ENCODE measurements at places on chromosomes 5 and 9.

- no peak for DNase-seq
Observed at GRCh38 chr5:157530226-157530972, 45.2 kb downstream of the ADAM19 start.

GRCh38 chr5:138243794-138244193, 30.6 kb downstream of the GFRA3 start:
- no peak for DNase-seq

DNA sequence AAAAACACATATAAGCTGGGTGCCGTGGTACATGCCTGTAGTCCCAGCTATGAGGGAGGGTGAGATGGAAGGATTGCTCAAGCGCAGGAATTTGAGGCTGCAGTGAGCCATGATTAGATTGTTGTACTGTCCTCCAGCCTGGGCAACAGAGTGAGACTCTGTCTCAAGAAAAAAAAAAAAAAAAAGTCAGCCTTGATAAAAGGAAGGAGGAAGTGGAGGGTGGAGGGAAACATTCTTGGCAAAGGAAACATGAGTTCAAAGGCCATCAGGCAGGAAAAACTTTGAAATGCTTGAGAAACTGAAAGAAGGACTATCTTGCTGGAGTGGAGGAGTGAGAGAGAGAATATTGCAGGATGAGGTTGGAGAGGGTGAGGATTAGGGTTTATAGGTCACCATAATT, 18.3 kb upstream of the ANKHD1 start:
- DNase-seq, result no peak

GRCh38 chr5:52875827-52876226, 88.1 kb downstream of the ITGA1 start:
- no peak for DNase-seq

DNA sequence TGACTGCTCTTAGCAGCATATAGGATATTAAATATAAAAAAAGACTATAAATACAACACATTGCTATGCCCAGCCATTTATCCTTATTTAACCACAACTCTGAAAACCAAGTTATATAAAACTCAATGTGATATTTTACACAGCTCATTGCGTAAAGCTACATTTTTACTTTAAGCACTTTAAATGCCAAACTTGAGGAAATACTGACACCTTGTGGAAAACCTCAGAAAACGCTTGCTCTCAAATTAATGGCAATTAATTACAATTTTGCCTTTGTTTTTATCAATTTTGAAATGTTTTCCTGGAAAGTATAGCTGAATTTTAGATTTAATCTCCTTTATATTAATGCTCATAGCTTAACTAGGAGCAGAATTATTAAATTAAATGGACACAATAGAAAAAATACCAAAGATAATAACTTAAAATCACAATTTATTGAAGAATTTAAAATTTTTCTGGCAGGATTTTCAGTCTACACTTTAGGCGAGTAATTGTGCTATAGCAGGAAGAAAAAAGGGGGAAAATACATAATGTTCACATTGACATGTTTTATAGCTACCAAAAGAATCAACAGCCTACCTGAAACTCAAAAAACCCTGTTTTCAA, 25.2 kb upstream of the PLAC8L1 start:
- no peak for DNase-seq

DNA sequence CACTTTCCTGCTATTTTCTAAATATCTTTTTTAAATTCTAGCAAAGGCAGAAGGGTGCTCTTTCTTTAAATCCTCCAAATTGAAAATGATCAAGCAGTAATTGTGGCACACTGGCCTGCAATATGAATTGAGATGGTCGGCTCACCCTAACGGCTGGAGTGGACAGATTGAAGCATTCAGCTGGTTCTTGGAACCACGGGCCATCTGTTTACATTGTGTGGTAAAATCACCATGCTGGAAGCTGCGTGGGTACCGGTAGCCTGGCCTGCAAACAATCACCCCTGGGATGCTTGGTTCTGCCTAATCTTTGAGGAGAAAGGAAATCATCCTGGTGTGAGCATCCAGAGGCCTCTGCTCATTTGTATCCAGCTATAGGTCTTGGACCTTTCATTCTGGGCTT, 289.3 kb downstream of the ZNF608 start:
- no peak for DNase-seq

GRCh38 chr9:127896395-127897192, 2.8 kb downstream of the ST6GALNAC6 start:
- DNase-seq, result no peak

- no peak for DNase-seq
Observed at GRCh38 chr5:34550964-34551363, 105.2 kb upstream of the RAI14 start.

DNA sequence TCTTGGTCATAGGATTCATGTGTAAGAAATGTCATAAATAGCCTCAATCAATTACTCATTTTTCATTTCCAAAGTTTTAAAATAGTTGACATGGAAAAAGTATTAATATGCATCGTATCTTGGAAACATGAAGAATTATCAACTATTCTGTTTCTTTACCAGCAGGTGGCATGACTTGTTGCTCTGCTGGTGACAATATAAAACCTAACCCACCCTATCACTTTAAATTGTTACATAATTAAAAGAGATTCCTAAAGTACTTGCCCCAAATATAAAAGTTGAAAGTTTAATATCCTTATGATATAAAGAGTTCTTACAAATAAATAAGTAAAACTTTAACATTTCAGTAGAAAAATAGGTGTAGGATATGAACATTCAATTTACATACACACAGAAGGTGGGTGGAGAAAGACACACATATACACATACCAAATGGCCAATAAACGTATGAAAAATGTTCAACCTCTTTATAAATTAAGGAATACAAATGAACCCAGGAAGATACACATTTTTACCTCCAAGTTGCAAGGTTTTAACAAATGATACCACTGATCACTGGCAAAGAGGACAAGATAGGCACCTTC, 30.6 kb downstream of the MAP1B start:
- DNase-seq, result no peak

Measured in type B pancreatic cell (in vitro differentiated cells).